BJ (cell line): ENCODE measurements at places on chromosomes 7 and 10. TPM values are rescaled to one million over a fixed set of nuclear protein-coding genes. Genes with fewer than 3 reads are reported as not detected.

DNA sequence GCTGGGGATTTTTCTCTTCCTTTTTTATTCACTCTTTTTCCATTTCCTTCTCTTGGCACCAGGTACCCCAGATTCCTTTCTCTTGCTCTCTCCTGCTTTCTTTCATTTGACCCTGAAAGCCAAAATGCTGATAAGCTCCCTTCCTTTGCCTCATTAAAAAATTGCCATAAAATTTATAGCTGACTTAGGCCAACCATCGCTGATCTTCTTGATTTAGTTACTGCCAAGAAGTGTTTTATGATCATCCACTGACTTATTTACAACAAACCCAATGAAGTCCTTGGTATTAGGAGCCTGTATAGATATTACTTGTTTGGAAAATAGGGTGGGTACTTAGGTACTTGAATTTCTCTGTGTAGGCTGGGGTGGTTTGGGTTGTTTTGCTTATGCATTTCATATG lies 173.2 kb upstream of the PHYHIPL start:
- no peak for DNase-seq

- DNase-seq = no peak
Observed at GRCh38 chr7:128168667-128169210, 72.3 kb upstream of the LEP start.

WNT2 gene
- polyA plus RNA-seq = 7.7 and 8.4 TPM in 2 replicates

EBLN1 gene
- polyA plus RNA-seq = not detected in 2 replicates
